NCI-H1105 treated with DMSO at 0.1 percent for 48 hours (cell line): ENCODE measurements at places on chromosomes 4 and X.

GRCh38 chr4:48138936-48139335 lies 4.9 kb upstream of the TXK start:
- no peak for DNase-seq

GRCh38 chrX:10120331-10120730 lies 36.4 kb upstream of the CLCN4 start:
- no peak for DNase-seq

- no peak for DNase-seq
These were observed 8.6 kb downstream of the TCEAL7 start for GRCh38 chrX:103338663-103339062.

GRCh38 chr4:151415978-151416377 lies 7.0 kb downstream of the FHIP1A start:
- DNase-seq, result no peak

GRCh38 chrX:46198858-46199257 lies 346.4 kb downstream of the ZNF674 start:
- no peak for DNase-seq

GRCh38 chr4:20493761-20494353 lies 206.4 kb upstream of the PACRGL start:
- no peak for DNase-seq

GRCh38 chrX:38881066-38881465 lies 79.8 kb downstream of the MID1IP1 start:
- DNase-seq, result no peak
